ENCODE measurements at places on chromosomes 1 and 21.

DNA sequence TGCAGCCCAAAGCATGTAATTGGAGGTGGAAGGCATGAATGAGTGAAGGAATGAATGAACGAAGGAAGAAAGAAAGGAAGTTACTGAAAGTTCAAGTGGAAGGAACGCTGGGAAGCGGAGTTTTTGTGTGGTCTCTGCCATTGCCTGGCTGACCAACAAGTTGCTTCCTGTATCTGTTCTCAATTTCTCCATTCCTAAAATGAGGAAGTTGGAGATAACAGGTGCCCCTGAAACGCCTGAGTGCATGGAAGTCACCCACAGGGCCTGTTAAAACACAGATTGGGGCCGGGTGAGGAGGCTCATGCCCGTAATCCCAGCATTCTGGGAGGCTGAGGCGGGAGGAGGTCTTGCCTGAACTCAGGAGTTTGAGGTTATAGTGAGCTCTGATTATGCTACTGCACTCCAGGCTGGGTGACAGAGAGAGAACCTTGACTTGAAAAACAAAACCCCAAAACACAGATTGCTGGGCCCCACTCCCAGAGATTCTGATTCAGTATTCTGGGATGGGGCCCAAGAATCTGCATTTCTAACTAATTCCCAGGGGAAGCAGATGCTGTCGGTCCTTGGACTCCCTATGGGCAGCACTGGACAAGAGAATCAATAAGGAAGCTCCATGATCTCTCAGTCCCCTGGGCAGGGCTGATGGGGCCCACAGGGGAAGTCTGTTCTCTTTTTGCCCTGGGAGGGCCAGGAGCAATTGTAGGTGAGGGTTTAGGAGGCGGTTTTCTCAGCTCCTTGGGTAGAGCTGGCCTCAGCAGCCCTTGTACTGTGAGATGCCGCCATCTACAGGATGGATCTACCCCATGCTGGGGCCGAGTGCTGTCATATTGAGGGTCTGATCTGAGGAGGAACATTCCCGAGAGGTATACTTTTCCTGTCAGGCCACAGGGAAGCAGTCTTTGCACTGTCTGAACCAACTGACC is 3.3 kb upstream of the CNR2 start:
- peak; percentile 69 for DNase-seq

GRCh38 chr21:42614396-42614795 is 39.0 kb upstream of the PDE9A start:
- DNase-seq = no peak

GRCh38 chr1:183327434-183328290 is 90.5 kb downstream of the NMNAT2 start:
- no peak for DNase-seq

DNA sequence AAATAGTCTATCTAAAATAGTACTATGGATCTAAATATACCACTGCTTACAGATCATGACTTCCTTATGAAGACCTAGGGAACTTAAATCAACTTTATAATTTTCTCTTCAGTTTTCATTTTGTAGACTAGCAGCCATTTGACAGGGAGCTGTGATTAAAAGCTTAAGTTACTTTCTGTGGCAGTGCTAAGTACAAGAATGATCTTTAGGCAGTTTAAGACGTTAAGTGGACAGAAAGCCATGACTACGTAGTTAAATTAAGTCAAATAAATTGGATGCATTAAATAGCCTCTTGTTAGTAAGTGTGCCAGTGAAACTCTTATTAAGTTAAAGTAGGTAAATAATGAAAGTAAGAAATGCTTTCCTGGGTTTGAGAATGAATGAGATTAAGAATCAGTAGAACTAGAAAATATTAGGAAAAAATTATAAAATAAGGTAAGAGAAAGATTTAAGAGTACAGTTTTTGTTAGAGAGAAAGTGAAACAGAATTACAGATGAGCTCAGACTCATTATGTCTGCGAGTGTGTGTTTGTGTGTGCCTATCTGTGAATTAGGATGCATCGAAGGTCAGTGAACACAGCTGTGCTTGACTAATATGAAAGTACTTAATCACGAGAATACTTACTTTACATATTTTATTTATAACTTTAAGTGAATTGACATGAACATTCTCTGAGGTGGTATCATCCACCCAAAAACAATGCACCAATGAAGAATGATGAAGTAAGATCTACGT is 336.9 kb downstream of the KCNT2 start:
- DNase-seq = no peak

GRCh38 chr1:223222377-223222776 is 79.3 kb upstream of the TLR5 start:
- DNase-seq = no peak

DNA sequence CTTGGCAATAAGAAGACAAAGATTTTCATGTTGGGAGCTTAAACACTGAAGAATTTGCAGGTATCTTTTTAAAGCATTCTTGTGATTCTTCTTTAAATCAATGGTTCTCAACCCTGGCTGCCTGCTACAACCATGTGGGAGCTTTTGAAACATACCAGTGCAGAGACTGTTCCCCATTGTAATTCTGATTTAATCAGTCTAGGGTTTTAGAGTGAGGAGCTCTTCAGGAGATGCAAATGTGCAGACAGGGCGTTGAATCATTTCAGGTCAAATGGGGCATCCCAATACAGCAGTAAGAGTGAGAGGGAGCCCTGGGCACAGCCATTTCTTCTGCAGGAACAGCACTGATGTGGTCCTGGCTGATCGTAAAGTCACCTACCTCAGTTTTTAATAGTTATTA is 24.3 kb downstream of the KCNJ6 start:
- DNase-seq = no peak

GRCh38 chr1:180964056-180964455 is 51.4 kb downstream of the KIAA1614 start:
- DNase-seq = no peak

DNA sequence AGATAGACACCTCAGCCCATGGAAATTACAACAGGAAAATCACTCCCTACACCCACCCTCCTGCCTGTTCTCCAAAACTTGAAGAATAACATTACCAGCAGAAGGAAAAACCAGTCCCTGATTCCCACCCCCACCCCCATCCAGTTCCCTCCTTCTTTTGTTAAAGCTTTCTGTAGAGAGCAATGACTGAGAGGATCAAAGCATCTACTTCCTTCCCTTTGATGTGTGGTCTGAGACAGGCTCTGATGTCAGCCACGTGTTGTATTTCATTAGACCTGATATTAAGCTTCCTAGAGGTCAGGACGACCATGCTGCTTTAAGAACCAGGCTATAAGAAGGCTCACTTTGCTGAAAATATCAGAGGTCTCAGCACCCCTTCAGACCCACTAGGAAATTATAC is 73.9 kb upstream of the HAO2 start:
- no peak for DNase-seq

DNA sequence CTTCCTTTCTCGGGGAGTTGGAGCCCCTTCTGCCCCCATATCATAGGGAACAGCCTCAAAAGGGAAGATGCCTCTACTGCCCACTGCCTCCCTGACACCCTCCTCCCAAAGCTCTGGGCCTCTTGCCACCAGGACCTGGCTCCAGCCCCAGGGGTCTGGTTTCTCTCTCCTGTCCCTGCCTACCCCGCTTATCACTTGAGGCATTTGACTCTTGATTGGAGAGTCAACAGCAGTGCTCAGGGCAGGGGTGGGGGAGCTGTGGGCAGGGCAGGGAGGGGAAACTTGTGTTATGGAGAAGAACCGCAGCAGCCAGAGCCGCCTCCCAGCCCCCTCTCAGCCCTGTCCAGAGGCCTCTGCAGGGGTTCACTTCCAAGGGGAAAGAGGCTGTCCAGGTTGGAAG is 573 bp downstream of the TRIM63 start:
- no peak for DNase-seq

All from NCI-H1930 (cell line).